Glomerular endothelial cell (primary cell): ENCODE measurements at places on chromosomes 7 and 10. TPM values are rescaled to one million over a fixed set of nuclear protein-coding genes. Genes with fewer than 3 reads are reported as not detected.

DNA sequence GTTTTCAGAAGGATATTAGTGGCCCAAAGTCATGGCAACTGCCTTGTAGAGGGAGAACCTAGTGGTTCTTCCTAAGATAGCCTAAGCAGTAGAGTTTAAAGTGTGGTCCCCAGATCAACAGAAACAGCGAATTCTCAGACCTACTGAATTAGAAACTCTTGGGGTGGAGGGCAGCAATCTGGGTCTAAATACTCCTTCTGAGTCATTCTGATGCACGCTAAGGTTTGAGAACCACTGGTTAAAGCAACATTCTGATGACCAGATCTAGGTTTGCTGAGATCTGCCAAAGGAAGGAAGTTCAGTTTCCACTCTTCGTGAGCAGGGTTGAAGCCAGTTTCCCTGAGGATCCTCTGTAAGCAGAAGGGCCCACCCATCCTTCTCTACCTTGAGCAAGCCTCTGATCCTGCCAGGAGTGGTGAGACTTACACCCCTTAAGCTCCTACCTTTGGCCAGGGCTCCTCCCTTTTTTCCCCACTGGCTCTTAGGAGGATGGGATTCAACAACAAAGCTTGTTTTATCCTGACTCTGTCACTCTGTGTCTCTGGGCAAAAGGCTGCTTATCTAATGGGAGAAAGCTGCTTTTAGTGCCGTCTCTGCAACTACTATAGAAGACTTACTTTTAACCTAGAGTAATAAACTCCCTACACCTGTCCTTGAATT is 26.8 kb upstream of the TRUB1 start:
- no peak for DNase-seq

- no peak for DNase-seq
Observed at GRCh38 chr10:74071157-74071556, 73.2 kb downstream of the VCL start.

GRCh38 chr10:58921421-58921855 is 255.0 kb upstream of the PHYHIPL start:
- no peak for DNase-seq

- DNase-seq, result no peak
Observed at GRCh38 chr7:1749351-1749863, 79.3 kb downstream of the ELFN1 start.

DNA sequence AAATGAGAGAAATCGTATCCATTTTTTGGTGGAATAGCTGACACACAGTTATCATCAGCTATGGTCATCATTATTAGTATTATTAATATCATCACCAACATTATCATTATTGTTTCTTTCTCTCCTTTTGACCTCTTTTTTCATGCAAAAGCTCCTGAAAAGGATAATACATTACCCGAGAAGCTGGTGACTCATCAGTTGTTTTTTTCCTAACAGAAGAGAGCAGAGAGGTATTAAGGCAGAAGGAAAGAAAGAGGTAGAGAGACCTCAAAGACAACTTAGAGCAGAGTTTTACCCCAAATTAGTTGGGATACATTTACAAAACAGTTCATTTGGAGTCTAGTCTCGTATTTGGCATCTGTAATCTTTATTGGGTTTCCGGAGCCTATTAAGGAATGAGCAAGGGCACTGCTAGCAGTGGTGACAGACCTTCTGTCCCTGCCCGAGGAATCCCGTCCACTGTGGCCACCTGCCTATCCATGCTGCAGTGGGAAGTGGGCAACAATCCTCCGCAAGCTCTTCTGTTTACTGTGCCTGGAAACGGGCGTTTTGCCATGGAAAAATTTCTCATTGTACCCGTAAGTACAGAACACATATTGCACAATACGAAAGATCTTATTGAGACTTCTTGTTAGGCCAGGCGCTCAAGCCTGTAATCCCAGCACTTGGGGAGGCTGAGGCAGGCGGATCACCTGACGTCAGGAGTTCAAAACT is 170.0 kb upstream of the MKLN1 start:
- DNase-seq, result no peak

The FRMD4A gene
- 120 and 162 TPM in 2 replicates for total RNA-seq

The AIFM2 gene
- total RNA-seq, result 2.3 and 2.5 TPM in 2 replicates

The TRIM8 gene
- total RNA-seq, result 163 and 181 TPM in 2 replicates
